ENCODE measurements at places on chromosomes 5 and 9.

GRCh38 chr5:149583394-149583793 is 2.1 kb downstream of the ARHGEF37 start:
- DNase-seq = no peak

DNA sequence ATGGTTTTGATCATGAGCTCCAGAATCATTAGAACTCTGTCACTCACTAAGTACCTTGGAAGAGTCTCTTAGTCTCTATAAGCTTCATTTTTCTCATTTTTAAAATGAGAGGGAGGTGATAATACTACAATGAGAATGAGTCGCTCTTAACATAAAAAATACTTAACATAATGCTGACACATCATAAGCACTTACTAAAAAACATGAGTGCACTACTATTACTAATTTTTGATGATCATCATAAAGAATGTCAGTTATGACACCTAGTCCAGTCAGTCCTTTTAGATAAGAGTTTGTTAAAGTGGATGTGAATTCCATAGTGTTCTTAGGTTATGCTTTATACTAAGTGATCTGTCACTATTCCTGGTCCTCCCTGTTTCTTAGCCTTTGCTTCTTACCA is 200.4 kb upstream of the SLC24A2 start:
- DNase-seq = no peak

- DNase-seq = no peak
These were observed 115.3 kb upstream of the CDKN2B start for GRCh38 chr9:22124263-22125011.

- DNase-seq = no peak
These were observed 261.4 kb downstream of the PDZD2 start for GRCh38 chr5:31900296-31900865.

DNA sequence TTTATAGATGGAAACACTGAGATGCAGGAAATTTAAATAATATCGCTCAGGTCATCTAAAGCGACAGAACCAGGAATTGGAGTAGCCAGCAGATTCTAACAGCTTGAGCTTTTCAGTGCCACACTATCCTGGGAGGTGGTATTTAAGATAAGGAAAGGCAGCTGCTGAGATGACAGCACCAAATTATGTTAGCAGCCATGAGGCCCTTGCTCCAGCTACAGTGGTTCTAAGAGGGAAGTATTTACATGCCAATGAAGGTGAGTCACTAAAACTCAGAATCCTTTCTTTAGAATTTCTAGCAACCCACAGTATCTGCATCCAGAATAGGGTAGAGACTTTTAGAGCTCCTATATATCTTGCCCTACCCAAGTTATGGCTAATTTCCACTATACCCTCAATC is 127.0 kb upstream of the VLDLR start:
- no peak for DNase-seq

DNA sequence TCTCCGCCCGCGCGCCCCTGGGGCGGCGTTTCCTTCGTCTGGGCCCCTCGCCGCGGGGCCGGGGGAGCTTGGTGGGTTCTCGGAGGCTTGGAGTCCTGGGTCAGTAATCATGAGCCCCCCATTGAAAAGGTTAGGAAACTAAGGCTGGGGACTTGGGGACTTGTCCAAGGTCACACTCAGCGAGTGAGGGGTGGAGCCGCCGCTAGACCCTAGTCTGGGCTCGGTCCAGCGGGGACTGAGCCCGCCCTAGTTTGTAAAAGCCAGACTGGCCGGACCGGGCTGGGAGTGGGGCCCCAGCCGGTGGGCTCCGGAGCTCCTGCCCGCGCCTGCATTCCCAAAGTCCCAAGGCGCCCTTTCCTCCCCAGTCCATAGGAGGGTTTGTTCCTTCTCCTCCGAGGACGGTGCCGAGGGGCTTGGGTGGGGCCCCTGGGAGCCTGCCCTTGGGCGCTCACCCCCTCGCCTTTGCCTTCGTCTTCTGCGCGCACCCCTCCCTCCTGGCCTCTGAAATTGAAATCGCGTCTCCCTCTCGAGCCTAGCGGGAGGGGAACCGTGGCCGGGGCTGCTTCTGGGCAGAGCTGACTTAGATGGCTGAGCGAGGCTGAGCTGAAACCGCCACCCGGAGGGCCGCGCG is 995 bp downstream of the OLFM1 start:
- no peak for DNase-seq
